Liver (tissue), 10 donors: ENCODE measurements at places on chromosomes 16 and 17.

GRCh38 chr17:3658784-3659449 lies 9.5 kb downstream of the TAX1BP3 start:
- DNase-seq, result no peak

DNA sequence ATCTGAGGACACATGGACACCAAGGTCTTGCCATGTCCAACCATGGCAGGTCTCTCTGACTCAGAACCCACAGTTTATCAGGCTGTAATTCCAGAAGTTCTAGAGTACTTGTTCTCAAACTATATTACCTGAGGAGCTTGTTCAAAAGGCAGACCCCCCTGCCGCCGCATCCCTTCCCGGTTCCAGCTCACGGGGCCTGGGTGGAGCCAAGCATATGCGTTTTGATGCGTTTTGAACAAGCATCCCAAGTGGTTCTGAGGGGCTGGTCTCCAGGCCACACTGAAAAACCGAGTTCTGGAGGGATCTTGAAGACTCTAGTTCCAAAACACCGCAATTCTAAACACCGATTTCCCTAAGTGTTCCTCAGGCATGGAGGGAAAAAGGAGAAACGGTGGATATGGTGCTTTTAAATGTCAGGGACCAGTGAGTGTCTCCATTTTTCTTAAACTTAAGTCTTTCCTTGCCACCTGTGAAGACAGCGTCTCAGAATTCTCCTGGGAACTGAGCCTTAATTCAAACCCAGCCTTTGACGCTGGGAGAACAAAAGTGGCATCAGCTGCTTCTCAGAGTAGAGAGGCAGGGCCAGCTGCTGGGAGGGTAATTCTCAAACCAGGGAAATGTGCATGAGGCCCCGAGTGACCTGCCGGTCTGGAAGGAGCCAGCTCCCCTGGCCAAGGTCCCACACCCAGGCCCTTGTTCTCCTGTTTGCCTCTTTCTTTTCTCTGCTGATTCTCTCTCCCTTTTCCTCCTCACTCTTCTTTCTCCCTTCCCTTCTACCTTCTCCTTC lies 84.4 kb upstream of the PLCG2 start:
- DNase-seq, result no peak

GRCh38 chr16:52441886-52442285 lies 105.1 kb downstream of the TOX3 start:
- no peak for DNase-seq

DNA sequence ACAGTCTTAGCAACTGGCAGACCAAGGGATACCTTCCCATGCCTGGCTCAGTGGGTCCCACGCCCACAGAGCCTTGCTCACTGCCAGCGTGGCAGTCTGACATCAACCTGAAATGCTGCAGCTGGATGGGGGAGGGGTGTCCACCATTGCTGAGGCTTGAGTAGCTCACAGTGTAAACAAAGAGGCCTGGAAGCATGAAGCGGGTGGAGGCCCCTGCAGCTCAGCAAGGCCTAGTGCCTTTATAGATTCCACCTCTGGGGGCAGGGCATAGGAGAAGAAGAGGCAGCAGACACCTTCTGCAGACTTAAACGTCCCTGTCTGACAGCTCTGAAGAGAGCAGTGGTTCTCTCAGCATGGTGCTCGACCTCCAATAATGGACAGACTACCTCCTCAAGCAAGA lies 263.2 kb downstream of the KIF2B start:
- no peak for DNase-seq

DNA sequence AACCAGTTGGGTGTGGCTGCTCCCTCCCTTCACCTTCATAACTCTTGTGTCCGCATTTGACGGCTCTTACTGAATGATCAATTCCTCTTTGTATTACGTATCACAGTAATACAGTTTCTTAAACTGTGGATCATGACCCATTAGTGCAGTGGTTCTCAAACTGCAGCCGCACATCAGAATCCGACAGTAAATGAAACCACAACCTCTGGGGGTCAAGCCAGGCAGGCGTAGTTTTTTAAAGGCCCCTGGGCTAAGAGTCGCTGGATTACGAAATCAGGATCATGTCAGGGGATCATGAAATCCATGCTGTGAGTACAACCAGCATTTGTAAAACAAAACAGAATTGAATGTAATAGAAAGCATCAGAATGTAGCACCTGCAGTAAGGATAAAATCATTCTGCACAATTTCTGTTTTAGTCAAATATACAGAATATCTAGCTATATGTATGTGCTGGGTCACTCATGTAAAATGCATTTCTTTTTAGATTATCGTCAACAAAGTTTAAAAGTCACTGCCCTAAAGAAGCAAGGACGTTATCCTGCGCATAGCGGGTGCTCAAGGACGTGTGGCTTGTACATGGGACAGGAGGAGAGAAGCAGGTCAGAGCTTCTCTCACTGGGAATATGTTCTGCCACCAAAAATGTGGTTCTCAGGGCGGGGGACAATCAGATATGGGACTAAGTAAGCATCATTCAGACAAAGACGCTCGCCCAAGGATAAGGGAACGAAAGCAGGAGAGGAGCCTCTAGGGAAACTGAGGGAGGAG lies 113.1 kb downstream of the ZFHX3 start:
- DNase-seq, result no peak

- no peak for DNase-seq
These were observed 242.9 kb downstream of the CDH11 start for GRCh38 chr16:64878940-64879339.

DNA sequence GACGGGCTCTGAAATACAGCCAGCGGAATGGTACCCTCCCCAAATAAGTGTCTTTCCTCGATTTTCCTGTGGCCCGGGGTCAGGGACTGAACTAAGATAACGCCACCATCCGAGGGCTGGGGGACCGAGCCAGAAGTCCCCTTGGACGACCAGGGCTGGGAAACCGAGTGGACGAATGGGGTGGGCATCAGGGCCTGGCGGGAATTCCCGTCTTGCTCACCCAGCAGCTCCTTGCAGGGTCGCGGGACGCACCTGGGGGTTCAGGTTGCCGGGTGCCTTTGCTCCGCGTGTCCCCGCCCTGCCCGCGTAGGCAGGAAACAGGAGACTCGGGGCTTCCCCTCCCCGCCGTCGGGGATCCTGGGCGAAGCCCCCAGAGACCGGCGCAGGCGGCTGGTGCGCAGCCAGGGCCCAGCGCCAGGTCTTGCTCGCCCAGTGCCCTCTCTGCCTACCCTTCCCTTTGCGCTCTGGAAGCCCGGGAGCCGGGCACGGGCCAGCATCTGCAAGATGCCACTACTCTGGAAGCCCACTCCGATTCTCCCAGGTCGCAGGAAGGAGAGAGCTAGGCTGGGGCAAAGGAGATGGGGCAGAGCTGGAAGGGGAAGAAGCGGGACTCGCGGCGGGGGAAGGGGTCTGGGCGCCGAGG lies 665 bp upstream of the GRIN2C start:
- no peak for DNase-seq

DNA sequence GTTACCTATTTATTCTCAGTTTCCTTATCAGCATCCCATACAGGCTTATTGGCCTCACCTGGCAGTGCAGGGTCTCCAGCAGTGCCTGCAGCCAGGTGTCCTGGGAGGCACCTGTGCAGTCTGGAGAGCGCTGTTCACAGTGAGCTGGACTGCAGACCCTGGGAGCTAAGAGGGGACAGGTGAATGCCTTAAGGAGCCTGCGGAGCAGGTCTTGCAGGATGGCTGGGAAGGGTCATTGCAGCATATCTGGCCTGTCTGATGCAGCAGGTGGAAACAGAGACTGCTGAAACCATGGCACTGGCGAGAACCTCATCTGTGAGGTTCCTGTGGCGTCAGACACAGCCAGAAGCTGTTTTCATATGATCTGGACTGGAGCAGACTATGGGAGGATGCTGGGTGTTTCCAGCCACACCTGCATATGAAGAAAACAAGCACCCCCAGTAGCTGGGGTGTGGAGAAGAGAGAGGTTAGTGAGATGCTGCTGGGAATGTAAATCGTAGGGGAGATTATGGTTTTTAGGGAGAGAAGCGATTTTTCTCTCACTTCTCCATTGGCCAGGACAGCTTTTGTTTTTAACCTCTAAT lies 77.0 kb downstream of the NTN1 start:
- DNase-seq, result no peak

- no peak for DNase-seq
These were observed 6.2 kb upstream of the TMEM92 start for GRCh38 chr17:50268026-50268425.

DNA sequence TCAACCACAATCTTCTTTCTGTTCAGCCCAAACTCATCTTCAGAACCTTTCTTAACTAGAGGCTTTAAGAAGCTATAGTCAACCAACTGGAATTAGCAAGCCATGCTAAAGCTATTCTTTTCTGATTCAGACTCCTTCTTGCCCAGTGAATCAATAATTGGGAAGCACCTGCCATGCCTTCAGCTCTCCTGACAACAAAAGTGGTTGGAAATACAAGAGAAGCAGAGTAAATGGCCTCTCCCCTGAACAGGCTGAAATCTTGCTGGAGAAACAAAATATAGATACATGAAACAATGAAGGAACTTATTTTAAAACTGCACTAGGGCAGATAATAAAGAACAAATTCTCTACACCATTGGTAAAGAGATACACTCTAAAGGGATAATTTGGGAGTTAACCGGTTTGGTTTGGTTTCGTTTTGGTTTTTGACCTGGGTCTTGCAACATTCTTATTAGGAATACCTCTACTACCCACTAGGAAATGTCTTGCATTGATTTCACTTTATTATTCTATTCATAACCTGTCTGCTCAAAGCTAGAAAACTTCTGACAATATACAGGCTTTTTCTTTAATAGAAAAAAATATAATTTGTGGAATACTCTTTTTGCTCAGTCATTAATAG lies 173.6 kb upstream of the DYNLRB2 start:
- no peak for DNase-seq

DNA sequence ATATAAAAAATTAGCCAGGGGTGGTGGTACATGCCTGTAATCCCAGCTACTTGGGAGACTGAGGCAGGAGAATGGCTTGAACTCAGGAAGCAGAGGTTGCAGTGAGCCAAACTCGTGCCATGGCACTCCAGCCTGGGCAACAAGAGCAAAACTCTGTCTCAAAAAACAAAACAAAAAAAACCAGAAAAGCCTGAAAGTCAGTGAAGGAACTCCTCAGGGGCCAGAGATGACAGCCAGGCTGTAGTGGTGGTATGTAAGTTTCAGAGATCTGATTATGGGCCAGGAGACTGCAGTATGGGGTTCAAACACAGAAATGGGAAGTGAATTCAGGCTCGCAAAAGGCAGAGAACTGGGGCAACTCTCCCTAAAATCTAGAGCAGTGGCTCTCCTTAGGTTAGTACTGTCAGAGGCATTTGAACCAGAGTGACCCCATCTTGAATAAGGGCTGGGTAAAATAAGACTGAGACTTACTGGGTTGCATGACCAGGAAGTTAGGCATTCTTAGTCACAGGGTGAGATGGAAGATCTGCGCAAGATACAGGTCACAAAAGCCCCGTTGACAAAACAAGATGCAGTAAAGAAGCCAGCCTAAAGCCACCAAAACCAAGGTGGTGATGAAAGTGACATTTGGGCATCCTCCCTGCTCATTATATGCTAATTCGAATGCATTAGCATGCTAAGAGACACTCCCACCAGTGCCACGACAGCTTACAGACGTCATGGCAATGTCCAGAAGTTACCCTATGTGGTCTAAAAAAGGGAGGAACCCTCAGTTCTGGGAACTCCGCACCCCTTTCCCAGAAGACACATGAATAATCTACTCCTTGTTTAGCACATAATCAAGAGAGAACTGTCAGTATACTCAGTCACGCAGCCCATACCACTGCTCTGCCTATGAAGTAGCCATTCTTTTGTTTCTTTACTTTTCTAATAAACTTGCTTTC lies 120.2 kb upstream of the XYLT1 start:
- DNase-seq, result no peak
